ENCODE measurements at places on chromosomes 5 and 9. TPM values are rescaled to one million over a fixed set of nuclear protein-coding genes. Genes with fewer than 3 reads are reported as not detected.

Gene SLC30A5
- total RNA-seq: 23.7 TPM

Gene NACC2
- total RNA-seq: 7.8 TPM

Gene PCDHB11
- total RNA-seq: not detected

Gene DIRAS2
- not detected for total RNA-seq

Gene PCDHAC1
- not detected for total RNA-seq

Gene LHFPL2
- 0.05 TPM for total RNA-seq

Gene GPRIN1
- total RNA-seq: 8.9 TPM

- peaks cover 3% of the 10 kb centered on the region for H3K4me1 ChIP-seq
- H3K27me3 ChIP-seq: no peaks in the 10 kb centered on the region
- H3K27ac ChIP-seq: no peak overlapping the region
- H3K36me3 ChIP-seq: no peaks in the 10 kb centered on the region
- ATAC-seq: no peak
Measured at GRCh38 chr9:34072868-34073590, 24.3 kb upstream of the UBAP2 start.

DNA sequence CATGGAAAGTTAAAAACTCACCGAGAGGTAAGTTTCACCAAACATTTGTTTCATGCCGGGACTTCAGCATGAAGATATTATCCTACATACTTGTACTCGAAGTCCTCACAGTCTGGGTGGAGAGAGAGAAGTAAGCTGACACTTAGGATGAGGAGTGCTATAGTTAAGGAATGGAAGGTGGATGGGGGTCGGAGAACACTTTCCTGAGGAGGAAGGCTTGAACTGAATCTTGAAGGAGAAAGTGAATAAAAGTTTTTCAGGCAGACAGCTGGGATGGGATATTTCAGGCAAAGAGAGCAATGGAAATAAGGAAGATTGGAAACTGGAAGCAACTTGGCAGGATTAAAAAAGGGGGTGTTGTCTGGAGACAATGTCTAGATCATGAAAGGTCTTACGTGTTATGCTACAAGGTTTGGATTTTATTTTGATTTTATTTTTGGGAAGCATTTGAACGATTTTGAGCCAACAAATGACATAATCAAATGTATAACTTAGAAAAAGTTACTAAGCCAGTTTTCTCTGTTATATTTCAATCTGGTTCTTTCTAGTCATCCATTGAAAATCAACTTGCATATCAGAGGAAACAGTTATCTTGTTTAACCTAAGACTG lies 167.1 kb downstream of the PAM start:
- peaks cover 4% of the 10 kb centered on the region for H3K4me1 ChIP-seq
- ATAC-seq: no peak
- H3K27me3 ChIP-seq: no peaks in the 10 kb centered on the region

DNA sequence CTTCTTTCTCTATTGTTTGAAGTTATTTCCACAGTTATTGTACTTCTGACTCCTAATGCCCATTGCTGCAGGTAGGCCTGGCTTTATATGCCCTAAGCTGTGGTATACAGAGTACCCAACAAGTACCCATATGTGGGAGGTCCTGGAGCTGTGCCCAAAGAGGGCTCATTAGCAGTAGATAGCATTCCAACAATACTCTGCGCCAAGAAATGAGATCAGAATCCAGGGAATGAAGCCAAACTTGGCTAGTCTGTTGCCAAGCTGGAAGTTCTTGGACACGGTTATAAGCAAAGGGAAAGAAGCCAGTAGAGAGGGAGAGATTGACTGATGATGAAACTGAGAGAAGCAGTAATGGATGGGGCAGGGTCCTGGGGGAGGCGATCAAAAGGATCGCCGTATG lies 29.7 kb upstream of the FAM169A start:
- H3K4me1 ChIP-seq: no peaks in the 10 kb centered on the region
- no peaks in the 10 kb centered on the region for H3K36me3 ChIP-seq
- no peak overlapping the region for H3K27ac ChIP-seq

- peaks cover 59% of the 10 kb centered on the region for H3K4me1 ChIP-seq
- H3K4me3 ChIP-seq: peak overlapping the region; percentile 73
- H3K27ac ChIP-seq: peak overlapping the region; percentile 55
- ATAC-seq: peak; percentile 68
- no peaks in the 10 kb centered on the region for H3K36me3 ChIP-seq
Measured at GRCh38 chr9:99056886-99057664, 47.8 kb upstream of the TGFBR1 start.

DNA sequence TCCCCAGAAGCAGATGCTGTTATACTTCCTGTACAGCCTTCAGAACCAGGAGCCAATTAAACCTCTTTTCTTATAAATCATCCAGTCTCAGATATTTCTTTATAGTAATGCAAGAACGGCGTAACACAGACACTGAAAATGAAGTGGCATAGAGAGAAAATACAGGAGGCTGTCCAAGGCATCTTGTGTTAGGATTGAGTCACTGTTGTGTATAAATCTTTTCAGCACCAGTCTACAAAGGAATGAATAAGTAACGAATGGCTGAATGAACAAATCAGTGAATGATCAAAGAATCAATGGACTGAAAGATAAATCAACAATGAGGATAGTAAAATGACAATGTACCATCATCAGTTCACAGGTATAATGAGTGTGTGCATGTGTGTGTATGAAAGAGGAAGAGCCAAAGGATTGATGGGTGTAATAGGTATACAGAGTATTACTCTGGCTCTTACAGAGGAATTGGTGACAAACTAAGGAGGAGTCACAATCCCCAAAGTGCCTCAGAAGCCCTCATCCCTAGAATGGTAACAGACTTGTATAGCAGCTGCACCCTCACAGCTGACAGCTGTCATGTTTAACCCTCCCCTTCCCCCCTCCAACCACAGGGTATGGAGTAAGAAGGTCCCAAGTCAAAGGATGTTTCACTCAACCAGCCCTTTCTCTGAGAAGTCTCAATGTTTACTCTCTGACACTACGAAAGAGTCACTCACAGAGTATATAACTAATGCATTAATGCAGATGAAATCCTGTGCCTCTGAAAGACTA lies 29.8 kb upstream of the MIER3 start:
- no peaks in the 10 kb centered on the region for H3K36me3 ChIP-seq
- no peak for ATAC-seq
- H3K27ac ChIP-seq: no peak overlapping the region

DNA sequence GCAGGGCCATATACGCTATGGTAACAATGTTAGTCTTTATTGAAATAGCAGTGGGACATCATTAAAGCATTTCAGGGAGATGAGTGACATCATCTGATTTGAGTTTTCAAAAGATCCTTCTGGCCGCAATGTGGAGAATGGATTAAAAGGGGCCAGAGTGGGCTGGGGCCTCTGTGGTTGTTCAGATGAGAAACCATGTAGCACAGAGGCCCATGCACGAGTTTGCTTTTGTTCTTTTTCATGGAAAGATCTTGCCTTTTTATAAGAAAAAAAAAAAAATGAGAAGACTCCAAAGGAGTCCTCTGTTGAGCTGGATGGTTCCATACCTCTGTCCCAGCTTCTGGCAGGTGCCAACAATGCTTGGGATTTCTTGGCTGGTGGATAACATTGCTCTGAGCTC lies 173.5 kb upstream of the SPRY4 start:
- no peak overlapping the region for H3K4me3 ChIP-seq
- H3K36me3 ChIP-seq: no peaks in the 10 kb centered on the region
- H3K27me3 ChIP-seq: no peaks in the 10 kb centered on the region
- ATAC-seq: no peak
- H3K27ac ChIP-seq: no peak overlapping the region

GRCh38 chr5:109225716-109226625 lies 183.8 kb downstream of the PJA2 start:
- H3K27me3 ChIP-seq: peaks cover 2% of the 10 kb centered on the region
- no peak overlapping the region for H3K27ac ChIP-seq
- ATAC-seq: no peak
- H3K36me3 ChIP-seq: no peaks in the 10 kb centered on the region
- H3K4me1 ChIP-seq: no peaks in the 10 kb centered on the region

- no peaks in the 10 kb centered on the region for H3K36me3 ChIP-seq
- peaks cover 19% of the 10 kb centered on the region for H3K27me3 ChIP-seq
- no peak for ATAC-seq
- no peak overlapping the region for H3K27ac ChIP-seq
- no peaks in the 10 kb centered on the region for H3K4me1 ChIP-seq
- no peak overlapping the region for H3K4me3 ChIP-seq
Measured at GRCh38 chr5:142552107-142552506, 133.8 kb downstream of the FGF1 start.

DNA sequence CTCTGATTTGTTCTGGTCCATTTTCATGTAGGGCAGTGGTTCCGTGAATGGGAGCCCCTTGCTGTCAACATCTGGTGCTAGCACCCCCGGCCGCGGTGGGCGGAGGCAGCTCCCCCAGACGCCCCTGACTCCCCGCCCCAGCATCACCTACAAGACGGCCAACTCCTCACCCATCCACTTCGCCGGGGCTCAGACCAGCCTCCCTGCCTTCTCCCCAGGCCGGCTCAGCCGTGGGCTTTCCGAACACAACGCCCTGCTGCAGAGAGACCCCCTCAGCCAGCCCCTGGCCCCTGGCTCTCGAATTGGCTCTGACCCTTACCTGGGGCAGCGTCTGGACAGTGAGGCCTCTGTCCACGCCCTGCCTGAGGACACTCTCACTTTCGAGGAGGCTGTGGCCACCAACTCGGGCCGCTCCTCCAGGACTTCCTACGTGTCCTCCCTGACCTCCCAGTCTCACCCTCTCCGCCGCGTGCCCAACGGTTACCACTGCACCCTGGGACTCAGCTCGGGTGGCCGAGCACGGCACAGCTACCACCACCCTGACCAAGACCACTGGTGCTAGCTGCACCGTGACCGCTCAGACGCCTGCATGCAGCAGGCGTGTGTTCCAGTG lies 244.0 kb downstream of the CACNA1B start:
- H3K4me1 ChIP-seq: no peaks in the 10 kb centered on the region
- no peaks in the 10 kb centered on the region for H3K36me3 ChIP-seq
- no peak for ATAC-seq
- H3K27ac ChIP-seq: no peak overlapping the region

GRCh38 chr5:78221964-78222451 lies 72.5 kb downstream of the AP3B1 start:
- peaks cover 5% of the 10 kb centered on the region for H3K4me1 ChIP-seq
- no peak overlapping the region for H3K27ac ChIP-seq
- H3K36me3 ChIP-seq: peaks cover 71% of the 10 kb centered on the region
- no peak overlapping the region for H3K4me3 ChIP-seq

Measured in activated T-helper 17 cell treated with anti-CD3 and anti-CD28 coated beads, Interleukin-2, amount 50 U/mL, for 72 hours (primary cell).